ENCODE measurements at places on chromosomes 16 and 17. TPM values are rescaled to one million over a fixed set of nuclear protein-coding genes. Genes with fewer than 3 reads are reported as not detected.

The TP53TG3B gene
- total RNA-seq, result not detected

The WNT3 gene
- total RNA-seq, result 0.07 TPM

The CNGB1 gene
- not detected for total RNA-seq

The ADAD2 gene
- not detected for total RNA-seq

The TNP2 gene
- total RNA-seq, result not detected

- peak; percentile 75 for DNase-seq
- H3K4me3 ChIP-seq, result peak overlapping the region; percentile 72
- peaks cover 8% of the 10 kb centered on the region for H3K36me3 ChIP-seq
- H3K27me3 ChIP-seq, result no peaks in the 10 kb centered on the region
- H3K27ac ChIP-seq, result peak overlapping the region; percentile 44
Observed at GRCh38 chr17:77372444-77373298, 231.9 kb downstream of the SEC14L1 start.

GRCh38 chr17:34614698-34615097 is 35.3 kb downstream of the TMEM132E start:
- no peak overlapping the region for H3K27ac ChIP-seq
- no peak for DNase-seq
- no peaks in the 10 kb centered on the region for H3K27me3 ChIP-seq
- no peak overlapping the region for H3K4me3 ChIP-seq

DNA sequence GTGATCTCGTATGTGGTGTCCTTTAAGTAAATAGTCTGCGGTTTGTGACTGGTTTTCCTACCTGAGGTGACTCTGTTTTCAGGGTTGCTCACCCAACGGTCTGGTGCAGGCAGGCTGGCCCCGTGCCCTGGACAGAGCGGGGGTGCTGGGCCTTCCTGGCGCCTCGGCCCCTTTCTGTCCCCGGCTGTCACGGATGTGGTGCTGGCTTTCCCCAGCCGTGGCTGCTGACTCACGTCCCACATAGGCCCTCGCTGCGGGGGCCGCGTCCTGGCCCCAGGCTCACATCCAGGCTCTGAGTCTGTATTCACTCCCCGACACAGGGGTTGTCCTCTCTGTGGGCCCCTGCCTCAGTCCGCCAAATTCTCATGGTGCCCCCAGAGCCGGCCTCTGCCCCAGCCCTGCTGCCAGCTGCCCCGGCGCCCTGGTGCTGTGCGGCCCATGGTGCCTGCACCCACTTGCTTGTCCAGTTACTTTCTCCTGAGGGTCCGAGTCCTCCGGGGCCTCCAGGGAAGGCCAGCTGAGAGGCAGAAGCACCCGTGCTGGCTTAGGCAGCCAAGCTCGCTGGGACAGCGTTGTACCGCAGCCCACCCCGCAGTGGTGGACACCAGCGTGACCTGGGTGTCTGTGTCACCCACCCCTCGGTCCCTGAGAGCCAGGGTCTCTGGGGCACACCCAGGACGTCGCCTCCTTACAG is 5.9 kb downstream of the CHMP6 start:
- peaks cover 56% of the 10 kb centered on the region for H3K4me1 ChIP-seq
- no peak overlapping the region for H3K4me3 ChIP-seq
- peaks cover 2% of the 10 kb centered on the region for H3K27me3 ChIP-seq
- peak; percentile 39 for DNase-seq

- H3K4me3 ChIP-seq, result no peak overlapping the region
- no peak for DNase-seq
- no peaks in the 10 kb centered on the region for H3K36me3 ChIP-seq
Observed at GRCh38 chr17:50879086-50879485, 12.9 kb upstream of the TOB1 start.

- no peaks in the 10 kb centered on the region for H3K36me3 ChIP-seq
- no peak for DNase-seq
- H3K4me1 ChIP-seq, result peaks cover 16% of the 10 kb centered on the region
- no peak overlapping the region for H3K4me3 ChIP-seq
Observed at GRCh38 chr17:48565925-48566710, 12.0 kb downstream of the HOXB4 start.

- peak overlapping the region; percentile 65 for H3K27ac ChIP-seq
- no peaks in the 10 kb centered on the region for H3K27me3 ChIP-seq
- peak; percentile 59 for DNase-seq
- peaks cover 40% of the 10 kb centered on the region for H3K4me1 ChIP-seq
- peak overlapping the region; percentile 74 for H3K4me3 ChIP-seq
- peaks cover 22% of the 10 kb centered on the region for H3K36me3 ChIP-seq
Observed at GRCh38 chr17:75516619-75517296, 430 bp downstream of the TSEN54 start.

GRCh38 chr16:84007520-84007919 is 35.1 kb downstream of the SLC38A8 start:
- H3K4me1 ChIP-seq, result no peaks in the 10 kb centered on the region
- no peaks in the 10 kb centered on the region for H3K27me3 ChIP-seq
- no peaks in the 10 kb centered on the region for H3K36me3 ChIP-seq
- H3K27ac ChIP-seq, result no peak overlapping the region

DNA sequence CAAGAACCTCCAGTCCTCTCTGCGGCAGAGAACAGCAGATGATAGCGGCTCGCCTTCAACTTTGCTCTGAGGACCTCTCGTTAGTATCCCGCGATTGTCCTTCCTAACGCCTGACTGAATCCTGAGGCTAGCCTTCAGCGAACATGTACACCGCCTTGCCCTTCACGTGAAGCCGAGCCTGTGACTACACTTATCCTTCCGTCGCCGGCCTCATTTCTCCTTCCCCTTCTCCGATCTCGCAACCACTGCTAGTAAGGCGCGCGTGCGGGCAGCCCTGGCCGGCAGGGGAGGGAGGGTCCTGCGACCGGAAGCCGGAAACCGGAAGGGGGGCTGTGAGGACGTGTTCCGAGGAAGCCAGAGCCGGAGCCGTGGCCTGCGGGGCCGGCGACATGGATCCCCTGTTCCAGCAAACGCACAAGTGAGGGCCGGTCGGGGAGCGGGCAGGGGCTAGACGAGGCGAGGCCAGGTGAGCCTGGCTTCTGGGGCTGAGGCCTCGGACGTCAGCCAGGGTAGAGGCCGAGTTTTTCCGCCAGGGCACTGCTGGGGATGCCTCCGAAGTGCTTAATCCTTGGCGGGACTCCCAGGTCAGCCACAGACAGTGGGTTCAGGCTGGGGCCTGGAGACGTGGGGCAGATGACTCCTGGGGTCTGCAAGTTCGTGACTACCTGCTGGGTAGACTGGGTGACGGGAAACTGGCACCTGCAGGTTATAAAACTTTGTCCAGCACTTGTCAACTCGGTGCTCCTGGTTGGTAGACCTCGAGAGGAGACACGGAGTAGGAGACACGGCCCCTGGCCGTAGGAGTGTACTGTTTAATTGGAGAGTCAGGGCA is at the start of gene GOSR2:
Gene GOSR2 (plus strand): TSS at position 357 of the 832 bp plus-strand sequence. CDS start 33 bp downstream, at position 390.
- no peaks in the 10 kb centered on the region for H3K36me3 ChIP-seq
- H3K27me3 ChIP-seq, result no peaks in the 10 kb centered on the region
- no peaks in the 10 kb centered on the region for H3K4me1 ChIP-seq
- peak; percentile 93 for DNase-seq
- H3K27ac ChIP-seq, result peak within 1 kb of the TSS; percentile 93

DNA sequence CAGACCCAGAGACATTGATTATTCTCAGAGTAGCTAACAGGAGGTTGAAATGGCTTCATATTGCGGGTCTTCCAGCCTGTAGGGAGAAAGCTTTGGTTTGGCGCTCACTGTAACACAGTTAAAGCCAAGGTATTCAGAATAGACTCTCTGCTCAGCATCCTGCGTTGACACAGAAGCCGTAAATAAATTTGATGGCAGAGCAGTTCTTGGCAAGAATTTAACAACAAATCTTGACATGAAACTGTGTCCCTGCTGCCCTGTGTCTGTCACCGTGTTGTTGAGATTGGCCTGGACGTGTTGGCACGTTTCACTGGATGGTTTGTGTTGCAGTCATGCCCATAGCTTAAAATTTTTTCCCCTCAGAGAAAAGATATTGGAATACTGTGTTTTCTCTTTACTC is 359.6 kb downstream of the SNX29 start:
- H3K27ac ChIP-seq, result no peak overlapping the region
- no peak overlapping the region for H3K4me3 ChIP-seq
- no peaks in the 10 kb centered on the region for H3K27me3 ChIP-seq
- H3K36me3 ChIP-seq, result no peaks in the 10 kb centered on the region
- H3K4me1 ChIP-seq, result no peaks in the 10 kb centered on the region
- DNase-seq, result no peak

Data from natural killer cell (primary cell).